ENCODE measurements at places on chromosomes 12 and 14. TPM values are rescaled to one million over a fixed set of nuclear protein-coding genes. Genes with fewer than 3 reads are reported as not detected.

Gene RPL41
- 3,423 TPM for total RNA-seq

Gene HOTAIR
- 9.2 TPM for total RNA-seq

Gene INHBC
- total RNA-seq: not detected

Gene PIWIL1
- not detected for total RNA-seq

Gene RFX4
- total RNA-seq: not detected

Measured in PC-9 (cell line).